ENCODE measurements at places on chromosomes 3 and 15.
A peak's percentile ranks its signal among the peaks of the same experiment; 100 is the strongest.

- no peak for DNase-seq
These were observed 8.6 kb downstream of the NT5DC2 start for GRCh38 chr3:52524752-52525679.

DNA sequence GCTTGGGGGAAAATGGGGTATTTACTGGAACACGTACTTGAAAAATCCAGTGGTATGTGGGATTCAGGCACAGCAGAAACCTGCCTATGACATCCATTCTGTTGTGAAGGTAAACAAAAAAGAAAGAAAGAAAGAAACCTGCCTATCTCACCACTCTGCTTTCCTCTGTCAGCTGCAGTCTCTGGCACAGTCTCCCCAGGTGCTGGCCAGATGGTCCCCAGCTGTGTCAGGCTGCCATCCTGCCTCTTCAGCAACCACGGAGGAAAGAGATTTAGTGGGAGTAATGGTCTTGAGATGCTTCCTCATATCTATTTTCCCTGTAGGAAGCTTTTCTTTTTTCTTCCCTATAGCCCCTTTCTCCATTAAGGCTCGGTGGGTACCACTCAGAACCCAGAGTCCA is 2.5 kb upstream of the PXYLP1 start:
- no peak for DNase-seq

DNA sequence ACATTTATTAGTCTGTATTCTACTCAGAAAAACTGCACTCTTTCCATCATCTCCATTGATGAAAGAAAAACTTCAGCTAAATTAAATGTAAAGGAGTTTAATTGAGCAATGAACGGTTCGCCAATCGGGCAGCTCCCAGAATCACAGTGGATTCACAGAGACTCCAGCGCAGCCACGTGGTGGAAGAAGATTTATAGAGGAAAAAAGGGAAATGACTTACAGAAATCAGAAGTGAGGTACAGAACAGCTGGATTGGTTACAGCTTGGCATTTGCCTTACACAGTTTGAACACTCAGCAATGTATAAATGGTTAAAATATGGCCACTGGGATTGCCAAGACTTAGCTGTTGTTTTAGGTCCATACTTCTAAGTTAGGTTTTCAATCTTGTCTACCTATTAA is 2.8 kb upstream of the SUCLG2 start:
- no peak for DNase-seq

DNA sequence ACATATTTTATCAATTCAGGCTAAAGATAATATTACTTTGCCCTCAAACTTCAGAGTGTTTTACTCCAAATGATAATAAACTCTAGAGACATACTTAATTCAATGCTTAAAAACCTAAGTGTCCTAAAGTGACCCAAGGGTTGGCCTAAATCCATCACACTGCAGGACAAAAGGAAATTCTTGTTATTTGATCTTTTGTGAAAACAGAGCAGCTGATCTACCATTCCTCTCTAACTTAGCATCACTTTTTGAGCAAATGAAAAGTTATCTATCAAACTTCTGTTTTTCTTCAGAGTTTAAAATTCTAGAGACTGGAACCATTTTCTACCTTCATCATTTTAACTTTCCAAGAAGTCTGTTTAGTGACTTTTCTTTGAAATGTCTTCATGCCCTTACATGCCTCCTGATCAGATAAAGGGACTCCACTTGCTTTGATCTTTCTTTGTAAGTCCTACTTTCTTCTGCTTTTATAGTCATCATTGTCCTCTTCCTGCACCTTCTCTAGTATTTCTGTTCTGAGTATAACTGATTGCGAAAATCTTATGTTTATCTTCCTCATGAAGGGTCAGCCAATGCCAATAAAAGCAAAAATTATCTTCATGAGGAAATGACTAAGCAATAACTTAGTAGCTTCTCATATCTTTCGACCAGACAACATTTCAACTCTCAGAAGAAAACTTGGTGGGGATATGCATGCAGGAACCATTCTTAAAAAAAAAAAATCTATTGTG is 378.7 kb upstream of the TGFBR2 start:
- DNase-seq, result peak; percentile 84

- DNase-seq, result no peak
These were observed 520.4 kb downstream of the FOXP1 start for GRCh38 chr3:71062952-71063772.

DNA sequence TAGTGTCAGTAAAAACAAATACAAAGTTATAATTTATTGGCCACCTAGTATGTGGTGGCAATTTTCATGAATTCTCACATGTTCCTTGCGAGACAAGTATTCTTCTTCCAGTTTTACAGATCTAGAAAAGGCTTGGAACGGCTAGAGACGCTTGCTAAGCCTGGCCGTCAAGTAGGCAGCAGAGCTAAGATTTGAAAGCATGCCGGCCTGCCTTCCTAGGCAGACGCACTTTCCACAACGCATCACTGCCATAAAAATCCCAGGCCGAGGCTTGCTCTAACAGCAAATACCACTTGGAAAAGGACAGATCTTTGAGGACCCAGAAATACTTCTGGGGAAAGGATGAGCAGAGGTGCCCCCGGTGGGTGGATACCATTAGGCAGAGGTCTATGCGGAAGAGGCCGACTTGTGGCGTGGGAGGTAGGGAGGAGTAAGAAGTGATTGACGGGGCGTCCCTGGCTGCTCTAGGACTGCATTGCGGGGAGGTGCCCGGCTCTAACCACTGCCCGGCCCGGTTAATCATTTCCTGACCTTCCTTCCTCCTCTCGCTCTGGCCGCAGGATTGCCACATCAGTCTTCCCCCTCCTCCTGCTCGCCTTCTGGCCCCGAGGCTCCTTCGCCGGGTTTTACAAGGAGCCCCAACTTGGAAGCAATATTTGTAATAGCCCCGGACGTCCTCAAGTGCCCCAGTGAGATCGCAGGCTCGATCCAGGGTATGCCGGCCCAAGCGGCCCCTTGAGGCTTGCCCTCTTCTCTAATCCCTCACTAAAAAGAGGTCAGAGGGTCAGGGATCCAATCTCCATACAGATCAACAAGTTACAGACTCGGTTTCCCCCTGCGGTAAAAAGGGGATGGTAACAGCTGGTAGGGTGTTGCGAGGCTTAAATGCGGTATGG is 1.3 kb upstream of the USP3 start:
- DNase-seq, result peak; percentile 92

GRCh38 chr15:101381671-101382212 is 86.7 kb upstream of the SNRPA1 start:
- DNase-seq, result no peak

- DNase-seq, result no peak
These were observed 791.6 kb downstream of the ROBO1 start for GRCh38 chr3:78976200-78976599.

DNA sequence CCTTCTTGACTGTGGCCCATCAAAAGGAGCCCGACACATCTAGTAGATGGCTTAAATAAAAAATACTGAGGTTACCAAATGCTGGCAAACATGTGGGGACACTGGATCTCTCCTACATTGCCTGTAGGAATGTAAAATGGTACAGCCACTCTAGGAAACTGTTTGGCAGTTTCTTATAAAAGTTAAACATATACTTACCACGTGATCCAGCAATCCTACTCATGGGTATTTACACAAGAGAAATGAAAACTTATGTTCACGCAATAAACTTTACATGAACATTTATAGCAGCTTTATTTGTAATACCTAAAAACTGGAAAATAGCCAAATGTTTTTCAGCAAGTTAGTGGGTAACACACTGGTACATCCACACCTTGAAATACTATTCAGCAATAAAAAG is 9.1 kb downstream of the ZBTB38 start:
- DNase-seq, result no peak

- no peak for DNase-seq
These were observed 11.1 kb downstream of the ZBTB11 start for GRCh38 chr3:101665851-101666250.

- DNase-seq, result no peak
These were observed 25.2 kb upstream of the ACP3 start for GRCh38 chr3:132292042-132292441.

DNA sequence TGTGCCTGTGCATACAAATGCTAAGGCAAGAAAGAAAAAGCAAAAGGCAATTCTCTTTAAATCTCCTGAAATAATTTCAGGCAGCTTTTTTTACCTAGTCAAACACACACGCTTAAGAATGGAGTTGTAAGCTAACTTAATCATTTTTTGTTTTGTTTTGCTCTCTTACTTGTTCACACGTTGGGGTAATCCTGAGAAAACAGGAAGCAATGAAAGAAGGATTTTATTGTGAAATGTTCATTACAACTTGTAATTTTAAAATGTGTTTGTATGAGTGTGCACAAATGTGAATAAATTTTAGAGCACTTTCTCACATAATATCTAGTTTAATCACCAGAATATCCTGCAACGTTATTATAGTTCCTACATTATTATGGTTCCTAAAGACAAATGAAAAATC is 263.8 kb downstream of the LPP start:
- no peak for DNase-seq

DNA sequence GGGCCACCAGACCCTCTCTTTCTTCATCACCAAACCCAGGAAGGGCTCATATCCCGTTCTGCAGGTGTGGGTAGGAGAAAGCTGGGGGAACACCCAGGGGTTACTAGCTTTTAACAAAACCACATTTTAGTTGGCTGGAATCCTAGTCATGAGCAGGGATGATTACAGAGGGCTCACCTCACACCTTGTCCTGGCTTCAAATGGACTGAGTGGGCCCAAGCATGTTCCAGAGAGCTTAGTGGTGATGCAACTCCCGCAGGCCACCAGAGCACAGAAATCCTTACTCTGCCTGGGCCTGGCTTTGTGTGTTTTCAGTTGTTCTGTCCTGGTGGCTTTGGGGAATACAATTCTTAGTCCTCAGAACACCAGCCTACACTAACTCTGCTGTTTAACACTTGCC is 56.8 kb upstream of the RYK start:
- no peak for DNase-seq

DNA sequence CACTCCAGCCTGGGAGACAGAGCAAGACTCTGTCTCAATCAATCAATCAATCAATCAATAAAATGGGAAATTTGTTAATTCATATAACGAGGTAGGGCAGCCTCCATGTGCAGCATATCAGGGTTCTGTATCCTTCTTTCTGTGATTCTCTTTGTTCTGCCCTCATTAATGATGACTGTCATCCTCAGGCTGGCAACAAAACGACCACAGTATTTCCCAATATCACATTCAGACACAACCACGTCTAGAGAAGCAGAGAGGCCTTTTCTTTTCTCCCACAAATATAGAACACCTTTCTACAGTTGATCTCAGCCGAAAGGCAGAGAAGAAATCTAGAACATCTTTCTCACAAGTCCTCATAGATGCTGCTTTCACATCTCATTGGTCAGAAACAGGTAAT is 11.2 kb downstream of the CEP19 start:
- no peak for DNase-seq

DNA sequence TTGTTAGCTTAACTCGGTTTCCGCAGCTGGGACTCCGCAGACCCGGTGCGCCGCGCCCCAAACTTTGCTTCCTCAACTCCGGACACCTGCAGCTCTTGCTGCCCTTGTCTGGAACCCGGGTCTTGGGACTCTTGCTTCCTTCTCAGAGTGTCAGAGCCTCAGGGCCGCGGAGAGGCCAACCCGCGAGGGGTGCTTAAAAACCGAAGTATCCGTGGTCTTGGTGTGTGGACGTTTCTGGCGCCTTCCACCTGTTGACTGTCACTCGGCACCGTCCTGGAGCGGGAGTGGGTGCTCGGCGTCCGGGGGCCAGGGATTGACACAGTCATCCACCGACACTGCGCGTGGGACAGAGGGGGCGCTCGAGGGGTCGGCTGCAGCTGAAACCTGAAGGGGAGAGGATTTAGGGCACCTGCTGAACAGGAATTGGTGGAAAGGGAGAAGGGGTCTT is 386 bp downstream of the SQOR start:
- DNase-seq, result no peak

- no peak for DNase-seq
These were observed 36.3 kb upstream of the MEIS2 start for GRCh38 chr15:37136666-37137065.

- no peak for DNase-seq
These were observed 43.9 kb upstream of the LYSMD4 start for GRCh38 chr15:99777144-99777543.

DNA sequence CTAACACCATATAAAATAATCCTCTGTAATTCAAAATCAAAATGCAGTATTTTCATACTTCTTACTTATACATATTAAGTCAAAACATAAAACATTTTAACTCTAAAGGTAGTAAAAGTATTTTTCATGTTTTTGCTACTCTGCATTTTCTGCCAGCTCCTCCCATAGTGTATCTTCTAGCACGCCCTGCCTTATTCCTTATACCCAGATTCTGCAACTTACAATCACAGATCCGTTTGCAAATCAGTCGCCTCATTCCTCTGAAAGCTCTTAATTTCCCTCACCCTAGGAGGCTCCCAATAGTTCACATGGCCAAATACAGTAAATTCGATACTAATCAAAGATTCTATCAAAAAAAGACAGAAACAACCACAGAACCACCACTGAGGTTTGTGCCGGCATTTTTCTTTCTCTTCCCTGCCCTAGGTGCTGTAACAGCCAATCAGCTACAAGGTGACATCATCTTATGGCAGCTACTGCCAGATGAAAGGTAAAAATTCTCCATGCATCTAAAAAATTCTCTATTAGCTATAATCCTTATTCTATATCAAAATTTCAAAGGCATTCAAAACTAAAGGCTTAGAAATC is 72.9 kb downstream of the CLASP2 start:
- peak; percentile 17 for DNase-seq

GRCh38 chr15:82958638-82959037 is 6.1 kb upstream of the HOMER2 start:
- DNase-seq, result no peak

DNA sequence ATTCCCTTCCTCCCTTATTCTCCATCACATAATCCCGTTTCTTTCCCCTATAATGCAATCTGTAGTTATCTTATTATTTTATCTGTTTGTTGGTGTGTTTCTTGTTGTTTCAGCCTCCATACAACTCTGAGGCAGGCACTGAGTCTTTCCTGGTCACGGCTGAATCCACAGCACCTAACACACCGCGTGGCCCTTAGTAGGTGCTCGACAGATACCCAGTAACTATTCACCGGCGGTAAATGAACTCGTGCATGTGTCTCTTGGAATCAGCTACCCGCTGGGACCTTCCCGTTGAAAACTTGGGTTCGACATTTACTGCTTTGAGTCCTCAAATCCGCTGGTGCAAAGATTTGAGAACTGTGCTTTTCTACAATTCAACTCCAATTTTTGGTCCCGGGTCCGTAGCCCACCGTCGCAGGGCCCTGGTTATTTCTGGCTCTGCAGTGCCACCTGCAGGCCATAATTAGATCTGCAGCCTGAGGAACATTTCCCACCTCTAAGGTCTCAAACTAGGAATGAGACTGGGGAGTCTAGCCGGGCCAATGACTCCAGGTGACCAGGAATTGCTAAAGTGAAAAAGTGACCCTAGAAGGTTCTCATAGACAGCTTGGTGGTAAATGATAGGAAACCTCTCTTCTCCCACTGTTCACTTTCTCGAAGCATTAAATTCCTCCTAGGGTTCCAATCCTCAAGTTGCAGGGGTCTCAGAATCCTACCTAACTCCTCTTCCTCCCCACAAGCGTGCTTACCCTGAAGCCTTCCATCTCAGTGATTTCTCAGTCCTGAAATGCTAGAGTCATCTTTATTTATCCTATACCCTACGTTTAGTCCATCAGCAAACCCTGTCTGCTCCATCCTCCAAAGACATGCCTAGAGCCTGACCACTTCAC is 40.0 kb upstream of the TRH start:
- no peak for DNase-seq

- no peak for DNase-seq
These were observed 93.6 kb downstream of the SEC22A start for GRCh38 chr3:123295171-123295900.

- peak; percentile 71 for DNase-seq
These were observed 79.1 kb upstream of the MEF2A start for GRCh38 chr15:99486371-99487336.

All from fibroblast of the conjunctiva (primary cell).